Activated naive CD4-positive, alpha-beta T cell treated with anti-CD3 and anti-CD28 coated beads, Interleukin-2, amount 10 ng/mL, durations not matched to agents 7 days and 5 days (primary cell): ENCODE measurements at places on chromosomes 12 and 14.

DNA sequence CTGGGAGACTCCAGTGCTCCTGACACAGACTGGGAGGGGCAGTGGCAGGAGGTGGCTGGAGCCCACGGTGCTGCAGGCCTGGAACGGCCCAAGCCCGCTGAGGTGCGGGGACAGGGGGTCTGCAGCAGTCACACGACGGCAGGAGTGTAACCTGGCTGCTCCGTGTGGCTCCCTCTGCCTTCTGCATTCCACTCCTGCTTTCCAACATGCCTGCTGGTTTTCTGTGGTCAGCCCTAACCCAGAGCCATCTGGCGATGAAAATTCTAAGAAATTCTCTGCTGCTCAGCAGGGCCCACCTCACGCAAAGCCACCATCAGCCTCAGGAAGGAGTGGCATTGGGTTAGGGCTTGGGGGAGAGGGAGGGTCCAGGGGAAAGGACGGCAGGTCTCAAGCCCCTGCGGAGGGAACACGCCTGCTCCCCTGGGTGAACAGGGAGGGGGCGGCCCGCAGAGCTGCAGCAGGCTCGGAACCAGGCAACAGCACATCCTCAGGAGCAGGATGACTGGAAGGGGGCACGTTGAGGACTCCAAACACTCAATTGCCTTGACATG lies 5.0 kb upstream of the FBRSL1 start:
- DNase-seq: no peak

- no peak for DNase-seq
These were observed 49.1 kb upstream of the CAND1 start for GRCh38 chr12:67220065-67220464.

DNA sequence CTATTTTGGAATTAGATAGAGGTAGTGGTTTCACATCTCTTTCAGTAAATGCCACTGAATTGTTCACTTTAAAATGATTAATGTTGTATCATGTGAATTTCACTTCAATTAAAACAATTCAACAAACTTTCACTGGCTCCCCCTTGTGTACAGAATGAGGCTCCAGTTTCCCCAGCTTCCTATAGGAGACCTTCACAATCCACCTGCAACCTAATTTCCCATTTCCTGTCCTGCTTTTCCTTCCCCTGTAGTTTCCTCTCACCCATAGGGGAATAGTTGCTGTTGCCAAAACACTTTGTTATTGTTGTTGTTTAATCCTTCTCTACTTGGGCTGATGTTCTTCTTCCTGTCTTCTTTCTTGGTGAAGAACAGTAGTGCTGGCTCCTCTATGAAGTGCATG lies 59.8 kb downstream of the NPAS3 start:
- DNase-seq: no peak

- no peak for DNase-seq
These were observed 54.3 kb downstream of the MAP3K9 start for GRCh38 chr14:70754991-70755390.

GRCh38 chr12:106861984-106862916 lies 87.8 kb downstream of the RIC8B start:
- DNase-seq: no peak

- no peak for DNase-seq
These were observed 22.9 kb downstream of the ZNF268 start for GRCh38 chr12:133204264-133204603.

DNA sequence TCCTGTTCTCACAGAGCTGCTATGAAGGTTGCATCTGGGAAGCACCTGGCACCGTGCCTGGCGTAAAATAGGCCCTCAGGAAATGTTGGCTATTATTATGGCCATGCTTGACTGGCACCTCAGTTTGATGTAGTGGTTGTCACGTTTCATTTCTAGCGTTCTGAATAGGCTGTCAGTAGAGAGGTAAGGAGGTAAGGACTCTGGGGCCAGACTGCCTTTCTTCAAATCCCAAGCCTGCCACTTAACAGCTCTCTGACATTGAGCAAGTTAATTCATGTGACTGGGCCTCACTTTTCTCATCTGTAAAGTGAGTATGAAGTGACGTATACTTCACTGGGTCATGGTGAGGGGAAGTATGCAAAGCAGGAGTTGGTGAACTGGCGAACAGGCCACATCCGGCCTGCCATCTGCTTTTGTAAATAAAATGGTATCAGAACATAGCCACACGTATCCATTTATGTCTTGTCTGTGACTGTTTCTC lies 196.2 kb downstream of the CACNA1C start:
- DNase-seq: no peak
